HS-5 (cell line): ENCODE measurements at places on chromosomes 1 and 21.

- no peak for DNase-seq
Measured at GRCh38 chr1:75124510-75124909, 9.7 kb upstream of the LHX8 start.

- no peak for DNase-seq
Measured at GRCh38 chr1:65109487-65109886, 38.5 kb upstream of the AK4 start.

DNA sequence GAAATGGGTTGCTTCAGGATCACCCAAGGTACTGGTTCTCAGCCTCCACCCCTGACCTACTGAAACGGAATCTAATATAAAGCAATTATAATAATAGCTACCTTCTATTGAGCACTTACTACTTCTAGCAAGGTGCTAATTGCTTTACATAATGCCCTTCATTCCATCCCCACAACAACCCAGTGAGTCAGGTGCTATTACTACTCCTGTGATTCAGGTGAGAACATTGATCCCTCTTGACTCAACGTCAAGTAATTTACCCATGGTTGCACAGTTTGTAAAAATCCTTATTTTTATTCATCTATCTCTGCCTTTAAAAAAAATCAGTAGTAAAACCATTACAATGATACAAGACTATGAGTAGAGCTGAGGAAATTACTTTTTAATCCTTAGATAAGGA is 85.2 kb downstream of the UCHL5 start:
- no peak for DNase-seq

- peak; percentile 56 for DNase-seq
Measured at GRCh38 chr1:1063945-1064831, 9.9 kb downstream of the RNF223 start.
